Kidney (tissue), 22 donors: ENCODE measurements at places on chromosomes 7 and 10. TPM values are rescaled to one million over a fixed set of nuclear protein-coding genes. Genes with fewer than 3 reads are reported as not detected.
A peak's percentile ranks its signal among the peaks of the same experiment; 100 is the strongest.

The GIMAP1 gene
- total RNA-seq = 10.2 TPM

The LRRD1 gene
- 0.25 TPM for total RNA-seq

The CALU gene
- total RNA-seq = 75.1 TPM

The KLLN gene
- 1.7 TPM for total RNA-seq

The GPR15LG gene
- total RNA-seq = 0.44 TPM

The FAM25G gene
- not detected for total RNA-seq

The IL6 gene
- total RNA-seq = 1.6 TPM

The SCIN gene
- total RNA-seq = 141 TPM

The SDK1 gene
- 38.3 TPM for total RNA-seq

The CHRM2 gene
- total RNA-seq = not detected

The TFEC gene
- 14.4 TPM for total RNA-seq

The CRHR2 gene
- not detected for total RNA-seq

The PPP1R9A gene
- total RNA-seq = 25.7 TPM

The TBX20 gene
- total RNA-seq = not detected

GRCh38 chr7:158910254-158911053 lies 54.1 kb downstream of the DYNC2I1 start:
- no peak for DNase-seq

- peak; percentile 79 for DNase-seq
Measured at GRCh38 chr7:105387508-105388355, 989 bp downstream of the SRPK2 start.

DNA sequence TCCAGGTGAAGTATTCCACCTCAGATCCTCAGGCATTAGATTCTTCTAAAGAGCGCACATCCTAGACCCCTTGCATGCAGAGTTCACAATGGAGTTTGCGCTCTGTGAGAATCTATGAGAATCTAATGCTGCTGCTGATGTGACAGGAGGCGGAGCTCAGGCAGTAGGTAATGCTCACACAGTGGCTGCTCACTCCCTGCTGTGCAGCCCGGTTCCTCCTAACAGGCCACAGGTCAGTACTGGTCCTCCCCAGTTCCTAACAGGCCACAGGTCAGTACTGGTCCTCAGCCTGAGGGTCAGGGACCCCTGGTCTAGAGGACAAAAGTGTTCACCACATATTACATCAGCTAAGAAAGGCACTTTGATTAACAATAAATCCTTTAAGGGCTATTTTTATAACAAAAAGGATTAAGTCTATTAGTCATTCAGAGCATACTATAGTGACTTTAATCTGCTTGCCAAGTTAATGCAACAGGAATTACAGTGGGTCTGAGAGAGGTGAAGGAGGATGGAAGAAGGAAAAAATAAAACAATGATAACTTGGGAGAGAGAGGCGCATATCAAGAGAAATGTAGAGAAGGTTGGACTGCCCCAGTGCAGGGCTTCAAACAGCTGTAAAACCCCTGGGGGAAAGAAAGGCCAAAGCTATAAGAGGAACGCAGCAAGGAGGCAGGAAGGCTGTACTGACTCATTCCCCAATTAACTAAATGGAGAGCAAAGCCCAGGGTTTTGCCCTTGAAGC lies 49.2 kb downstream of the CUL2 start:
- no peak for DNase-seq

- no peak for DNase-seq
Measured at GRCh38 chr7:42071372-42072261, 165.4 kb downstream of the GLI3 start.

DNA sequence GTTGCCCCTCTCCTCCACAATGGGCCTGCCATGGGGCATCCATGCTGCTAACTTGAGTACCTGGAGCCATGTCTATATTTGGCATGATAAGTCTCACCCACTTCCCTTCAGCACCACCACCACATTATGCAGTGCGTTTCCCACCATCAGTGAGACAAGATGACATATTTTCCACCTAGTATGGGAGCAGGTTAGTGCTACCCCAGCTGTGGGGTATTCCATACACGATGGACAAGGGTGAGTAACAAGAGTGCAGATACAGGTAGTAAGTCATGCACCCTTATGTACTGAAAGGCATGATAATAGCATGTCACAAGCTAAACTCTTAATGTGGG lies 21.2 kb upstream of the OR2AE1 start:
- DNase-seq = no peak

DNA sequence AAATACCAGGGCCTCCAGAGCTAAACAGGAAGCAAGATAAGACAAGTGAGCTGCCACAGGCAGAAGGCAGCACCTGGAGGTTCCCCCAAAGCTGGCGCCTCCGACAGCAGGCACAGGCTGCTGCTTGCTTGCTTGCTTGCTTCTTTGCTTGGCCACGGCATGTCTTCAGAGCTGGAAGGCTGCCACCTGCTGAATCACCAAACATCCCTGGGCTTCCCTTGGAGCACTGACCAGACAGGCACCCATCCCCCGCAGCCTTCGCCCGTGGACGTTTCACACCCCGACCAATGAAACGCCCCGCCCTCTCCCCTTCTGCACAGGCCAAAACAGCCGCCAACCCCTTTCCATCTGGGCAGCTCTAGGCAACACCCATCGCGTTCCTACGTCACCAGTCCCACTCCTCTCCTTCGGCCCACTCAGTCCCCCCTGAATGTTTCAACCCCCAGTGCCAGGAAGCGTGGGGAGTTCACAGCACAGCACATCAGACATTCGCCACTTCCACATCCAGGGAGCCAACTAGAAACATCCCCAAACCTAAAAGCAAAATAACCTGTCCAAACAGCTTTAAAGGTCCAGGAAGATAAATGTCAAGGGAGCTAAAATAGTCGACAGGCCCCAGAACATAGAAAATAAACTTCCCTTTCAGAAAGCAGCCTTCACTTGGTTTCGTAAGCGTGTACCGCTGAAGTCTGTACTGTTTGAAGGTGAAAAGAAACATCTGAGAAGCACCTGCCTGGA lies 1.6 kb downstream of the SGMS1 start:
- peak; percentile 92 for DNase-seq

- DNase-seq = no peak
Measured at GRCh38 chr7:128844777-128845311, 14.6 kb downstream of the FLNC start.

DNA sequence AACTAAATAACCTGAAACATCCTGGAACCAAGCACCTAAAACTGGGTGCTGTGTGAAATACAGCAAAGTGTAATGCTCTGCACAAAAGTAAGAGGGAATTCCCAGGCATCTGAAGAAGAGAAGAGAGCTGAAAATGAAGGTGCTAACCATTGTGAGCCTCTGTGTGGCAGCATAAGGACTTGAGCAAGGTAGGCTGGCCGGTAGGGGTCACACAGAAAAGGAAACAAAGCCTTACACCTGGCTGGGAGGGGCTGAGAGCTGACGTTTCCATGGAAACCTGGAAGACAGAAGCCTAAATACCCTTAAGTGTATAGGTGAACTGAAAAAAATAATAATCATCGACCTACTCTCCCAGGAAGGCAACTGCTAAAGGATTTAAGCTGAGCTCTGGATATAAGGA lies 48.6 kb downstream of the CUL1 start:
- no peak for DNase-seq

GRCh38 chr10:123788981-123789380 lies 102.6 kb downstream of the CPXM2 start:
- no peak for DNase-seq

GRCh38 chr10:101767966-101768790 lies 7.7 kb downstream of the FGF8 start:
- DNase-seq = peak; percentile 65

- peak; percentile 74 for DNase-seq
Measured at GRCh38 chr10:102644066-102644645, at the start of gene TRIM8. Gene TRIM8 (plus strand): TSS chr10:102644479. CDS start chr10:102644618, 139 bp downstream.

- DNase-seq = peak; percentile 78
Measured at GRCh38 chr10:128274938-128275337, 148.7 kb upstream of the MKI67 start.

DNA sequence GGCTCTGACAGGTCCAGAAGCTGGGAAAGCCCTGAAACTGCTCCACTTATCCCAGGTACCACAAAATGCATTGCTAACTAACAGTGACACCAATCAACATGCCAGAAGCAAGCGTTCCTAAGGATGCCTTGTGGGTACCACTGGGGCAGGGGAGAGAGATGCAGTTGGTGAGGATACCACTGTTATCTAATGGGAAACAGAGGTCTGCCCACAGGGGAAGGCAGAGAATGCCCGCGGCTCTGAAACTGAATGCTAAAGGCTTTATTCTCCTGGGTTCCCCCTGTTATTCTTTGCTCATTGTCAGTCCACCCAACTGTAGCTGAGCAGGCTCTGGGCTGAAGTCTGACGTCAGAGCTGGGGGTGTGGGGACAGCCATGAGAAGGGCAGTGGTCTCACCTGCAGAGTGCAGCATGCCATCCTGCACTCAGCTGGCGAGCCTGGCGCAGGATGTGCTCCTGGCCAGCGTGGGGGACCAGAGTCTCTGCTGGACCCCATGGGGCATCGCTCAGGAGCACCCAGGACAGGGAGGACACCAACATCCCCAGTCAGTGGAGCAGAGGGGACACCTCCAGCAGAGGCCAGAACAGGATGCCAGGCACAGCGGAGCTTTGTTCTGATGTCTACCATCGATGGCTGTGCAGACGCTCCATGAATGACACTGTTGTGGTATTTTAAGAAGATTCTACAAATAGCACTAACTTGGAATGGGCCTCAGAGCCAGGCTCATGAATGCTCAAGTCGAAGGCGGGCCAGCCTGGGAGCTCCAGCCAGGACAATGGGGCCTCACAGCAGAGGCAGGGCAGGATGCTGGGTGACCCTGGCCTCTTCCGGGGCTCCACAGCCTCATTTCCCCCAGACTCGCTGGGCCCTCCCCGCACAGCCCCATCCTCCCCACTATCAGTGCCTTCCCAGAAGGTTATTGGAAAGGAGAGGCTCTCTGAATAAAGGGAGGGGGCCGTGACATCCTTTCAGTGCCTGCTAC lies 95.8 kb downstream of the ARHGAP22 start:
- DNase-seq = no peak

DNA sequence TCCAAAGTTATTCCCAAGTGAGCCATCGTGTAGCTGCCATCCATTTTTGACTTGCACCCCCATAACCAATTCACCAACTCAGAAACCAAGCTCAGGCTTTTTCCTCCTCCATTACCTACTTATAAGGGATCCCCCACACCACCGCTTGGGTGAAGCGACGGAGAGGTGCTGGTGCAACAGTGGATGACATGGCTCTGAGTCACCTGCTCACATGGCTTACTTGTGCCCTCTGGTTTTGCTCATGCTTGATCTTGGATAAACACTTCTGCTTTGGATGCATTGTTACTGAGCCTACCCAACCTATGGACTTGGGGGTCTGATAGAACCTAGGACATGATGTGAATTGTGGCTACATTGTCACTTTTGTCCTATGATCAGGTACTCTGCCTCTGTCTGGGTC lies 12.0 kb upstream of the AKR1B1 start:
- no peak for DNase-seq

- peak; percentile 71 for DNase-seq
Measured at GRCh38 chr10:60099998-60100747, 193.8 kb upstream of the CCDC6 start.

DNA sequence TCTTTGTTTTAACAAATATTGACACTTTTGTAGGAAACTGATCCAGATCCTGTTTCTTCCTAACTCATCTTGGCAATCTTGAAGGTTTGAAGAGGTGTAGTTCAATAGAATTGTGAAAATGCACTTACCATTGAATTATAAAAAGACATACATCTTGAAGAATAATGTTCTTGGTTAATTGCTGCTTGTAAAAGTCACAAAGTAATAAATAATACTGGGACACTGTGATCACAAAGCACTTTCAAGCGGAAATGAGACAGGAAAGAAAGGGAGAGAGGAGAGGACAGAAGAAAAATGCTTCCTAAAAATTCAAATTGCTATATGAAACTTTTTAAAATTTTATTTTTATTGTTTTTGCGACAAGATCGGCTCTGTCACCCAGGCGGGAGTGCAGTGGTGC lies 15.2 kb upstream of the NFE2L3 start:
- DNase-seq = no peak

DNA sequence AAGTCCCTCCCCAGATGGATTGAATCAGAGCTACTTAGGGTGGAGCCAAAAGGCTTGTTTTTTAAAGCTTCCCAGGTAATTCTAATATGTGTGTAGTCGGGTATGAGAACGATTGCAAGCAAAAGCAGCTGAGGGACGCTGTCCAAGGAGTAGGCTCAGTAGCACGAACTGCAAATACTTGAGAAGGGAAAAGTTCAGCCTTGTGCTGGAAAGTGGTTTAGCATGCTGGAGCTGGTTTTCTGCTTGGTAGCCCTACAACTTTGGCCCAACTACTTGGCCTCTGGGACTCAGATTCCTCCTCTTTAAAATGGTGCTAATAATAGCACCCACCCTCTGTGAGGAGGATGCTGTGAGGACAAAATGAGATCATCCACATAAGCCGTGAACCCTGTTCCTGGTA lies 76.2 kb downstream of the AHR start:
- DNase-seq = no peak

- DNase-seq = no peak
Measured at GRCh38 chr7:51043461-51043860, 260.8 kb upstream of the GRB10 start.

DNA sequence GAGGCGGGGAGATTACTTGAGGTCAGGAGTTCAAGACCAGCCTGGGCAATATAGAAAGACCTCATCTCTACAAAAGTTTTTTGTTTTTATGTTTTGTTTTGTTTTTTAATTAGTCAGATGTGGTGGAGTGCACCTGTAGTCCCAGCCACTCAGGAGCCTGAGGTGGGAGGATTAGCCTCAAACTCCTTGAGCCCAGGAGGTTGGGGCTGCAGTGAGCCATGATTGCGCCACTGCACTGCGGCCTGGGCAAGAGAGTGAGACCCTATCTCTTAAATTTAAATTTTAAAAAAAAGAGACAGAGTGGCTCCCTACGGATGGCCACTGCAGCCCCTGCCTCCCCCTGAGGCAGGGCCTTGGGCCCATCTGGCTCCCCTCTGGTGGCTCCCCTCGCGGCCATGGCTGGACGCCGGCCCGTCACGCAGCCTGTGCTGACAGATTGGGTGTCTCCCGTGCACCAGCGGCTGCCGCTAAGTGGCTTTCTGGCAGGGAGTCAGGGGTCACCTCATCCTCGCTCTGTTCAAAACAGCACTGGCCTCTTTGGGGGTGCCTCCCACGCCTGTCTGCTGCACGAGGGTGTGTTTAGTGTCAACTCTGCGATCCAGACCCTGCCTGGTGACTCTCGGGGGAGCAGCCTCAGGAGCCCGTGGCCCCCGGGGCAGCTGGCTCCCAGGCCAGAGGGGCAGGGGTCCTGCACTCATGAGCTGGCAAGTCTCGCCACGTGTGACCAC lies 44.4 kb upstream of the ELN start:
- peak; percentile 83 for DNase-seq

- peak; percentile 13 for DNase-seq
Measured at GRCh38 chr10:101284101-101284743, 55.0 kb upstream of the LBX1 start.

- no peak for DNase-seq
Measured at GRCh38 chr7:101882005-101882421, 64.6 kb downstream of the CUX1 start.
